ENCODE measurements at places on chromosomes 1 and 21.
A peak's percentile ranks its signal among the peaks of the same experiment; 100 is the strongest.

DNA sequence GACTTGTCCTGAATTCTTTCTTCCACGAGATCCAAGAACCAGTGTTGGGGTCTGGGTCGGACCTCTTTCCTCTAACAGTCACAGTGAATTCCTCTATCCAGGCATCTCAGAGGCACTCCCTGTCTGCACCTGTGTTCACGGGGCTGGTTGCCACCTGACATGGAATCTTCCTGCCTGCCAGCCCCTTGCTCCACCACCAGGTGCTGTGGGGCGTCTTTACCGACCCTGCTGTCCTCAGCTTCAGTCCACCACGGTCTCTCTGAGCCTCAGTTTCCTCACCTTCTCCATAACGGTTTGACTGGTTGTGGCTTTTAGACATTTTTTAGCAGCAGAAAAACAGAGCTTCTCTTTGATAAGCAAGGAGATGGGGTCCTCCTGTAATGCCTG lies 62.7 kb downstream of the SDC3 start:
- DNase-seq, result no peak

GRCh38 chr1:207316141-207316540 lies 5.3 kb upstream of the CD55 start:
- DNase-seq, result no peak

GRCh38 chr1:244094880-244095528 lies 43.9 kb downstream of the ZBTB18 start:
- DNase-seq, result no peak

GRCh38 chr1:182888736-182889531 lies 49.8 kb downstream of the DHX9 start:
- DNase-seq, result peak; percentile 45

DNA sequence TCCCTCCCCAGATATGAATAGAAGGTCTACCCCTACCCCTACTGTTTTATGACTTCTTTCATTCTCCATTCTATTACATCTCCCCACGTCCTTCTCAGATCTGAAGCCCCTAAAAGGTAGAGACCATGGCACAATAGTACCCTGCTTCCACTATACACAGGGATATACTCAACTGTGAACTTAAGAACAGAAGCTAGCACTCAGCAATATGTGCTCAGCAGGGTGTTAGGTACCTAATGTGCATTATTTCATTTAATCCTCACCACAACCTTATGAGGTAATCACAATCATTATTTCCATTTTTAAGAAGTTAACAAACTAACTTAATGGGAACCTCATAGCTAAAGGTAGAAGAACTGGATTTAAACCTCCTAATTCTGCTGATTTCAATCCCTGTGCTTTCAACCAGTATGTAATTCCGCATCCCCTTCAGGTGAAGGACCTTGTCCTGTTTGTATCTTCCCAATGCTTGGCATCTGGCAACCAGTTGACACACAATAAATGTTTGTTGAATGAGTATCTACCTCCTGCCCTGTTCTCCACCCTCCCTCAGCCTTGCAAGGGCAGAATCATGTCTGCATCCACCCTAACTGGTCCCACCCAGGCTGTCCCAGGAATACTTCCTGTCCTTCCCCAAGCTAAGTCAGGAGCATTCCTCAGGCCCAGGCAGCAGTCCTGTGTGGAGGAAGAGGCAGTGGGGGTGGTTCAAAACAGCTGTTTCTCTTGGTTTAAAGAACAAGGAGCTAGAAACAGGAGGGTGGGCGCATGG lies 6.5 kb downstream of the DENND2D start:
- DNase-seq, result peak; percentile 33

DNA sequence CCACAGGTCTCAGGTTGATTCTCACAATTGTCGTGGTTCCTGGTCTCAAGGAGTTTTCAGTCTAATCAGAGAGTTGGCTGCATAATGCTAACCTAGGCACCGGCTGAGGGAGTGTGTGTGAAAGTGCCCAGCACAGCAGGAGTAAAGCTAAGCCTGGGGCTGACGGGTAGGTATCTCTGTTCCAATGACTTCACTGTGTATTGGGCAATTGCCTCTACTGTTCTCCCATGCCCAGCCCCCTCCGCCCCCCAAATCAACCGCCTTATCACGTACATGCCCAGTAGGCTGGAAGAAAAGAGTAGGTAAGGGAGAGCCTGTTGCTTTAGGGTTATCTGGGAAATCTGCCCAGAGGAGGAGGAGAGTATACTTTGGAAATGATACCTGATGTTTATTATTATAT lies 54.7 kb downstream of the MRPS6 start:
- no peak for DNase-seq

GRCh38 chr1:246032031-246032551 lies 475.0 kb downstream of the SMYD3 start:
- no peak for DNase-seq

DNA sequence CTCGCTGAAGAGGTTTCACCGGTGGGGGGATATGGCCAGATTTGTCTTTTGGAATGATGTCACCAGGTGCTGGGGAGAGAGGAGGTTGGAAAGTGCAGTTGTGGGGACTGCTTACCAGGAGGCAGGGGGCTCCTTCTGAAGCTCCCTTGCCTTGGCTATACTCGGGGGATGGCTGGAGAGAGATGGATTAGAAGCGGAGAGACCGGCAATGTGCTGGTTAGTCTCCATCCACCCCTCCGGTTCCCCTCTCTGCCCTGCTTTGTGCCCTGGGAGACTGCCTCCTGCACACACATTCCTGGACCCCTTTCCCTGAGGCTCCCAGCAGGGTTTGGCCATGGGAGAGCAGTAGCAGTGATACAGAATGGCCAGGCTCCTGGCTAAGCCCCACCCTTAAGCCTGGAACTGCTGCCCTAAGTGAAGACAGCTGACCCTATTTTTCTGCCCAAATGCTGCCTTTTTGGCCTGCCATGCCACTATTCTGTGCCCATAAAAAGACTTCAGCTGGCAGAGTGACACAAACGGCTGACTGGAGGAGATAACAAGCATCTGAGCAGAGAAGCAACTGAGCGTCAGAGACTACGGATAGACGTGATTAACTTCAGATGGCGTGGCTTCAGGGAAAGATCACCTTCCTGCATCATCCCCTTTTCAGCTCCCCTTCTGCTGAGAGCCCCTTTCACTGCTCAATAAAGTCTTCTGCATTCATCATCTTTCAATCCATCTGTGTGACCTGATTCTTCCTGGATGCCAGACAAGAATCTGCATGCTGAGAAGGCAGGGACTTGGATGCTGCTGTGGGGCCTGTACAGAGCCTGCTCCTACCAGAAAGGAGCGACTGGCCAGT lies 14.5 kb upstream of the VPS13D start:
- DNase-seq, result no peak

DNA sequence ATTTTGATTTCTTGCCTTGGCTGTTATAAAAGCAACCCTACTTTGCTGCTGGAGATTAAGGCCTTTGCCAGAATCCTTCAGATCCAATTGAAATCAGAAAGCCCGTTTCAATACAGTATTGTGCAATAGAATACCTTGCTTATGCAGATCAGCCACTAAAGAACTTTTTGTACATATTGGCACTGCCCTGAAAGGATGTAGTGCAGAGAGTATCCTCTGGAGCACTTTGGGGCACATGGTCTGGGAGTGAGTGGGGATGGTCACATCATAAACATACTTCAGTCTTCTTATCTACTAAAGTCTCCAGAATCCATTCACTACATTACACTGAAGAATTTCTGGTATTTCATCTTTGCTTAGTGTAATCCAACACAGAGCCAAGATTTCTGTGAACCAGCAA lies 189.0 kb downstream of the CENPF start:
- peak; percentile 49 for DNase-seq

- DNase-seq, result no peak
Measured at GRCh38 chr1:81499487-81499886, 301.2 kb upstream of the ADGRL2 start.

DNA sequence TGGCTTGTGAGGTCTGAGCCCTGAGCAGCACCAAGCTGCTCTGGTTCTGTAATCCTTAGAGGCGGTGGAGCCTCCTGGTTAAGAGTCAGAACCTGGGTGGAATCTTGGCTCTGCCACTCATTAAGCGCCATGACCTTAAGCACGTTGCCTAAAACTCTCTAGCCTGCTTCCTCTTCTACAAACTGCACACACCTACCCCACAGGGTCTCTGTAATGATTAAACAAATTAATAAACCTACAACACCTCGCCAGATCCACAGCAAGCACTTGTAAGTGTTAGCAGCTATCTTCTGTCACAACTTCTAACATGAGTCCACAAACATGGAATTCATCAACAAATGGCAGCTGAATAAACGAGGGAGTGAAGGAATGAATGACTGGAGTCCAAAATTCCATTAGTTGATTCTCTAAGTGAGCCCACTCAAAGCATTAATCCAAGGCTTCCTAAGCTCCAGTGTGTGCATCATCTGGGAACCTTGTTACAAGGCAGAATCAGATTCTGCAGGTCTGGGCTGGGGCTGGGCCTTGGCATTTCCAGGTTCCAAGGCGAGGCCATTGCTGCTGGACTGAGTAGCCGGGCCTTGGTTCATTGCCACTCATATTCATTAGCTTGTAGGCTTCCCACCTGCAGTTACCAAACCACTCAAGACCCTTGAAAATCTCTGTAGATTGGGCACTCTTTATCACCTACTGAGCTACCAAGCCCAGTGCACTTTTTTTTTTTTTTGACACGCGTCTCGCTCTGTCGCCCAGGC lies 168.6 kb downstream of the HIVEP3 start:
- DNase-seq, result no peak

- no peak for DNase-seq
Measured at GRCh38 chr1:102627145-102627544, 481.2 kb downstream of the COL11A1 start.

DNA sequence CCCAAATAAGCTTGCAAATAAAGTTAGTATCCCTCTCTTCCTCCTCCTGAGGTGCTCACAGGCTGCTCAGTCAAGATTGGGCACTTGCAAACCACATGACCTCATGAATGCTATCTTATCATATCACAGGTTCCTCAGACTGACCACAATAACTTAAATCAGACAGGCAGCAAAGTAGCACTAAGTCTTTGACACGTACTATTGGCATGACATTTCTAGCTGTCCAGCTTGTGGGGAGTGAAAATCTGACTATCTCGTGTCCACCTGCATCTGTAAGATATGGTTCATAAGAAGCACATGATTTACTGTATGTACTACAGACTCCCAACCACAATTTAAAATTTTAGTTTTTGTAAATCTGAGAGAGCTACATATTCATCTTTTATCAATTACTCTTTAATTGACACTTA lies 58.0 kb upstream of the GFI1 start:
- DNase-seq, result no peak

- no peak for DNase-seq
Measured at GRCh38 chr1:66535061-66535460, 1.1 kb downstream of the SGIP1 start.

DNA sequence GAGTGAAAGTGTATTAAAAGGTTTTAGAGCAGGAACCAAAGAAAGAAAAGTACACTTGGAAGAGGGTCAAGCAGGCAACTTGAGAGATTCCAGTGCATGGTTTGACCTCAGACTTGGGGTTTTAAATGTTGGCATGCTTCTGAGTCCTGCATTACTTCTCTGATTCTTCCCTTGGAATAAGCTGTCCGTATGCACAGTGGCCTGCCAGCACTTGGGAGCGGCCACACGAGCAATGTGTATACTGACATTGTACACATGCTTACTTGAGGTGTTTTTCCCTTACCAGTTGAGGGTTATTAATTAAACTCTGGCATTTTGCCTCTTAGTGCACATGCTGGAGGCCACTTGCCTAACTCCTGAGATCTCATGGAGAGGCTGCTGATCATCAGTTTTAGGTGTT lies 786.6 kb upstream of the RGS18 start:
- no peak for DNase-seq

DNA sequence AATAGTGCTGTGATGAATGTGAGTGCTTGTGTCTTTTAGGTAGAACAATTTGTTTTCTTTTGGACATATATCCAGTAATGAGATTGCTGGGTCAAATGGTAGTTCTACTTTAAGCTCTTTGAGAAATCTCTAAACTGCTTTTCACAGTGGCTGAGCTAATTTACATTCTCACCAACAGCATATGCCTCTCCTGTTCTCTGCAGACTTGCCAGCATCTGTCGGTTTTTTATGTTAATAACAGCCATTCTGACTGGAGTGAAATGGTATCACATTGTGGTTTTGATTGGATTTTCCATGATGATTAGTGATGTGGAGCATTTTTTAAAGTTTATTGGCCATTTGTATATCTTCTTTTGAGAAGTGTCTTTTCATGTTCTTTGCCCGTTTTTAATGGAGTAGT lies 647.3 kb upstream of the ADAMTS5 start:
- DNase-seq, result no peak

- DNase-seq, result no peak
Measured at GRCh38 chr1:50415235-50416149, 7.8 kb downstream of the DMRTA2 start.
